ENCODE measurements at places on chromosomes 7 and 10. TPM values are rescaled to one million over a fixed set of nuclear protein-coding genes. Genes with fewer than 3 reads are reported as not detected.

- DNase-seq = no peak
These were observed 1.9 kb downstream of the DNA2 start for GRCh38 chr10:68469838-68470237.

DNA sequence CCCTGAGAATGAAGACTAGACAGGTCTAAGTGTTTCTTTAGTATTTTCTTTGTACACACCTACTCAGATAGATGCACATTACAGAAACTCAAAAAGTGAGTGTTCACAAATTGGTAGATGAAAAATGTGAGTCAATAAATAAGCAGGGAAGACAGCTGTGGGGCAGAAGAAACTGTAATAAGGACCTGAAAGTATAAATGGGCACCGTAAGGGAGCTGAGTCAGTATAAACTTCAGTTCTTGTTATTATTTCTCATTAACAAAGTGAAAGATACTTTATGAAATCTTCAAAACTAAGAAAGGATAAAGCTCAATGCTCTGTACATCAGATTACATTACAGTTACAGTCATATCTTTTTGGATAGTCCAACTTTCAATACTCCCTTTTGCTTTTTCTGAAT is 2.5 kb downstream of the MTPN start:
- DNase-seq = no peak

DNA sequence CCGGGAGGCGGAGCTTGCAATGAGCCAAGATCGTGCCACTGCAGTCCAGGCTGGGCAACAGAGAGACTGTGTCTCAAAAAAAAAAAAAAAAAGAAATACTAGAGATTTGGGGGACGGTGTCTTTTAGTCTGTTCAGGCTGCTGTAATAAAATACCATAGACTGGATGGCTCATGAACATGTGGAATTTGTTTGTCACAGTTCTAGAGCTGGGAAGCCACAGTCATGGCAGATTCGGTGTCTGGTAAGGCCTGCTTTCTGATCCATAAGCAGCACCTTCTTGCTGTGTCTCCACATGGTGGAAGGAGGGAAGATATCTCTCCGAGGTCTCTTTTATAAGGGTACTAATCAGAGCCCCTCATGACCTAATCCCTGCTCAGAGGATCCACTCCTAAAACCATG is 102.7 kb upstream of the MKLN1 start:
- DNase-seq = no peak

GRCh38 chr10:77744245-77744644 is 106.6 kb upstream of the KCNMA1 start:
- DNase-seq = peak; percentile 89

The CACNB2 gene
- not detected for polyA plus RNA-seq

Measured in foreskin keratinocyte (primary cell).